Kasumi-1 (cell line): ENCODE measurements at places on chromosomes 1 and 21.

GRCh38 chr1:235990330-235990795 lies 74.5 kb downstream of the NID1 start:
- no peak for DNase-seq

DNA sequence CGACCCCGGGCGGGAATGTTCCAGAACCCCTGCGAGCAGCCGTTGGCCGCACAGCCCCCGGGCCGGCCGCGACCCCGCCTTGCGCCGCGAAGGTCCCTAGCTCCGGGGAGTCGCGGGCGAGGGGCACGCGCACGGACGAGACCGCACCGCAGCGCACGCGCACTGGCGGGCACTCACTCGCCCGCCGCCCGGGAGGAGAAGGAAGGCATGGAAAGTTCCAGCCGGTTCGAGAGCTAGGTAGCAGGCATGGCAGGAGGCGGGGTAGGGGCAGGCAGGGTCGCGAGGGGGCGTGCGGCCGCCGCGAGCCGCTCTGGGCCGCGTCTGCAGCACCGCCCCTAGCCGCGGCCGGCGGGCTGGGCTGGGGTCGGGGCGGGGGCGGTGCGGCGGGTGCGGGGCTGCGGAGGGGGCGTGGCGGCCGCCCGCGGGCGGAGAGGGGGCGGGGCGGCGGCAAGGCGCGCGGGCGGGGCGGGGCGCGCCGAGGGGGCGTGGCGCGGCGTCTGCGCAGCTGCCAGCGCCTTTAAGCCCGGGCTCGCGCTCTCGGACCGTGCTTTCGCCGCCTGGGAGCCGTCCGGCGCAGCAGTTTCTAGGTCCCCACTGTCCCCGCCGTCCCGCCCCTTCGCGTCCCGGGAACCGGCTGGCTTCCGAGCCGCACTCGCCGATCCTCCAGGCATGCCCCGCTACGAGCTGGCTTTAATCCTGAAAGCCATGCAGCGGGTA lies at the start of the genes MRPS6 and SLC5A3:
MRPS6 (plus strand) TSS at position 547 of the 717 bp plus-strand sequence; CDS start at position 670, 123 bp downstream.
SLC5A3 (plus strand) TSS at position 547 of the 717 bp plus-strand sequence. CDS start 21,621 bp downstream, outside the sequence.
- peak; percentile 63 for DNase-seq

GRCh38 chr1:155175927-155176371 lies 2.3 kb downstream of the TRIM46 start:
- peak; percentile 46 for DNase-seq

DNA sequence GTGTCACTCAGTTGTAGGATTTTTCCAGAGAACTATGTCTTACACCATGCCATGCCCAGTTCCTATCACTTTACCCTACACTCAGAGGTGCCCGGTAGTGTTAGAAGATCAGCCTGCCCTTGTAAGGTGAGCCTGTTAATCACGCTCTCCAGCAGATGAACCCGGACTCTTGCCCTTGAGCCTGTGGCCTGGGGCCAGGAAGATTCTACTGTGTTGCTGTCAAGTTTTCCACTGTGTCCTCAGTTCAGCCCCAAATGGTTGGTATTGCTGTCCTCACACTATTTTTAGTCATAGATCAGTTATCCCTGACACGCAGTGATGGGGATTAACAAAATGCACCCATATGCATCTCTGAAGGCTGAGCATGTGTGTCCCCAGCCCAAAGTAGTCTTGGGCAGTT lies 105.0 kb upstream of the SPAG17 start:
- no peak for DNase-seq

DNA sequence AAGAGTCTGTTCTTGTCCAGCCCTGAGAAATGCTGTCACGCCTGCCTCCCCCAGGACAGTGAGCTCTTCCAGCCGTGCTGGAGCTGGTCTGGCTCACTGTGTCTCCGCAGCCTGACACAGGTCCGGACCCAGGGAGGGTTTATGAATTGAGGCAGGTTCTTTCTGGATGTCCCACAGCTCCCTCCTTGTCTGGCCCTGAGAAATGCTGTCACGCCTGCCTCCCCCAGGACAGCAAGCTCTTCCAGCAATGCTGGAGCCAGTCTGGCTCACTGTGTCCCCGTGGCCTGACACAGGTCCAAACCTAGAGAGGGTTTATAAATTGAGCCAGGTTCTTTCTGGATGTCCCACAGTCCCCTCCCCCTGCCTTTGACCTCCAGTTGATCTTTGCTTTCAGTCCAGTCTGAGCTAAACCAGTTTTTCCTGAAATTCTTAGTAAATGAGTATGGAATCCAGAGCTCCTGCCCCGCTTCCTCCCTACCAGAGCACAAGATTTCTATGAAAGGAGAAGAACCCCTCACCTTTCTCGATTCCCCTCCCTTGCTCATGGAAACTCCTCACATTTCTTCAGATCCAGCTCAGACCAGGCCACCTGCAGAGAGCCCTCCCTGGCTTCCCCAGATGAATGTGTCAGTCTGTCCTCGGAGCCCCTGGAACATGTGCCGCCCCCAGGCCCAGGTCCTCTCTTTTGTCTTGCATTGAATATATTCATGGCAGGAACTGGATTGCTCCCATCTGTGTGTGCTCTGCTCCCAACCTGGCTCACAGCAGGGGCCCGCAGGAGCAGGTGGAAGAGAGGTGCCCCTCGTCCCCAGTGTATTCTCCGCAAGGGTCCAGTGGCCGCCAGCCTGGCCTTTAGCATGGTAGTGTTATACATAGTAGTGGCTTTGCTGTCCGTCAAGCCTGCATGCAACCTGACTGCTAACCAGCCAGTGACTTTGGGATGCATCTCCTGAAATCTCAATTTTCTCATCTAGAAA lies 116.3 kb downstream of the EPHB2 start:
- no peak for DNase-seq

DNA sequence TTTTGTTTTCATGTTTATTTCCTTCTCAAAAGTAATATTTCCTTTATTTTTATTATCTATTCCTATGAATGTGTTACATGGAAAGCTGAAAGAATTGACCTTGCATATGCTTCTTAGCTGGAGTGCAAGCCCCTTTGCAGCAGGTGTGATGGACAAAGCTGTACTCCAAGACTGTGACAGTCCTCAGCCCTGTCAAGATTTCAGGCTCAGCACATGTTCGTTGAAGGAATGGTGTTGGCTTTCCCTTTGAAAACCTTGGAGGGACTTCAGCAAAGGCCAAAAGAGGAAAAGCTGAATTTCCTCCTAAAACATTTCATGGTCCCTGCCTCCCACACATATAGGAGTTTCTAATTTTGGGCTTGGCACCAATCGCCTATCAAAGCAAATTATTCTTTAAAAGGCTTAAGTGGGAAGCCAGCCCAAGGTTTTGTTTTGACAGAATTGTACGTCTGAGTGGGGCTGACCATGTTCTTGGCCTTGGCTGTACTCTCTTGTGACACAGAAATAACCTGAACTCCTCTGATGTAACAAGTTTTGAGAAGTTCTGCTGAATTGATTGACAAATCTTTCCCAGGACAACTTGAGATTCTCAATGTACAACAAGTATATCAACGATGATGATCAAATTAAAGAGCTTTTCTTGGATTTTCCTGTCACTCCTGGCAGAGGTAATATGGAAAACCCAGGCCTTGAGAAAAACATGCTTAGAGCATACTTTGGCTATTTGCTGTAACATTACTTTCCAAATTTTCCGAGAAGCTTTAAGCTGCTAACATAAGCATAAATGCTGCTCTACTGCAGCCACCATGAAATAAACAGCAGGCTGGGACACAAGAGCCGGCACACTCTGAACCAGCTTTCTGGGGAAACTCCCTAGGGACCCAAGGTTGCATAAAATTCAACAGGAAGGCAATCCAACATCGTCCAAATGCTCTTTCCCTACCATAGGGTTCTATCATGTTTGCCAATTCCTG lies 135.7 kb upstream of the ZNF648 start:
- DNase-seq = no peak

DNA sequence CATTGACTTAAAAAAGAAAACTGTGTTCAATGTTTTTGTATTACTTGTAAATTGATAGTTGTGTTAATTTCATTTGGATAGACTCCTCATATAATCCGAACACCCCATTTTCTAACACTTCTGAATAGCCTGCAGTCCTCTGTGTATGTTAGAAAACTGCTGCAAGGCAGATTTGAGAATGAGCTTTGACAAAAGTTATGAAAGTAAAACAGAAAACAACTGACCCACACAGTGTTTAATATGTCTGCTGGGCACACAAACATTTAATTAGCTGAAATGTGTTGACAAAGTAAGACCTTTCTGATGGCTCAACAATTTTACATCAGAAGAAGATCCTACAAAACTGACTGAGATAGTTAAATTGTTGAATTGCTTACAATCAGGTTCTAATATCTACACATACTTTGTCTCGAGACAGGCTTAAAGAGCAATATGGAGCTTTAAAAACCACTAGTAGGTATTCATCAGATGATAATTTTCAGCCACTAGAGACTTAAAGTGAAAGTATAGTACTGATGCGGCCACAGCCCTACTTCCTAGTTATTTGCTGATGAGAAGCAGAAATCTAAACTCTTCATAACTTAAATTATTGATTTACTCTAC lies 40.0 kb upstream of the PRMT6 start:
- DNase-seq = peak; percentile 2

DNA sequence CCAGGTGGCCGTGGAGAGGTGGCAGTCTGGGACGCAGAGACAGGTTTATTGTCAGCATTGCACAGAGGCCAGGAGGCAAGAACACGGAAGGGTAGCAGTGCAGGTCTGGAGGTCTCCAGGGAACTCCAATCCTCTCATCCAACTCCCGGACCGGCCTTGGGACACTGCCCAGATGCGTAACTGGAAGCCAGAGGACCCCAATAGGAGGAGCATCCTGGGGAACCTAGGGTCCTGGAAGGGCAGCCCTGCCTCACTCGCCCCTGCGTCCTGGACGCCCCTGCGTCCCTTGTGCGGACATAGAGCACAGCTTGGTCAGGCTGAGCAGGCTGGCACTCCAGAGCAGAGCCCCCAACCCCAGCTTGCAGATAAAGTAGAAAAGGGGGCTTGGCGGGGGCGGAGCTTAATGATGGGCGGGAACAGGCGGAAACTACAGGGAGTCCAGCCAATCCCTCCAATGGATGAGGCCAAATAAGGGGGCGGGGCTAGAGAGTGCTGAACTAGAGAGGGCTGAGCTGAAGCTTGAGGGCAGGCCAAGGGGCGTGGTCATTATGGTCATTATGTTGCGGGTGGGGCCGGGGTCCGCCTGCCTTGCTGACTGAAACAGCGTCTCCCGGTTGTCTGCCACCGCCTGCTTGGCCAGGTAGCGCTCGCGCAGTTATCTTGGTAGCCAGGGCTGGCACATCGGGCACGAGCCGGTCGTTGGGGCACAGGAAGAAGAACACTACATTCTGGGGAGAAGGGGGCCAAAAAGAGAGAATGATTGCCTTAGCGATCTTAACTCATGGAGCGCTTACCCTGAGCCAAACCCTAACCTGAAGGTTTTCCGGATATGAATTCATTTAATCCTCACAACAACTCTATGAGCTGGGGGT lies 3.7 kb upstream of the ARHGEF19 start:
- DNase-seq = no peak

GRCh38 chr1:232767305-232768074 lies 37.7 kb upstream of the MAP10 start:
- peak; percentile 71 for DNase-seq

- no peak for DNase-seq
Measured at GRCh38 chr1:23796466-23797271, 3.9 kb downstream of the GALE start.

DNA sequence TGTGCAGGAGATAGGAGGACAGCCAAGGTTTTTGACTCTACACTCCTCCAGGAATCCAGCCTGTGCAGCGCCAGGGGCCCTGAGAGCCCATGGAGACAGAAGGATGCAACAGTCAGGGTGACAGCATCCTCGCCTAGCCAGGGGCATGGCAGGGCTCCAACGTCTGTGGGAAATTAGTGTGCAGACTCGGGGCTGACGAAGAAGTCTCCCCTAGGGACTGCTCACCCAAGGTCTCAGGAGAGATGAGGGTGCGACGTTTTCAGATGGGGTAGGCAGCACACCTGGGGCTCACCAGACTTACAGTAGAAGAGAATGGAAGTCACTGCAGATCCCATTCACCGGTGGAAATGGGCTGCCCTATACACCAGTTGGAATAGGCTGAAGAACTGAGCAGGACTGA lies 241.7 kb downstream of the SETD4 start:
- no peak for DNase-seq

DNA sequence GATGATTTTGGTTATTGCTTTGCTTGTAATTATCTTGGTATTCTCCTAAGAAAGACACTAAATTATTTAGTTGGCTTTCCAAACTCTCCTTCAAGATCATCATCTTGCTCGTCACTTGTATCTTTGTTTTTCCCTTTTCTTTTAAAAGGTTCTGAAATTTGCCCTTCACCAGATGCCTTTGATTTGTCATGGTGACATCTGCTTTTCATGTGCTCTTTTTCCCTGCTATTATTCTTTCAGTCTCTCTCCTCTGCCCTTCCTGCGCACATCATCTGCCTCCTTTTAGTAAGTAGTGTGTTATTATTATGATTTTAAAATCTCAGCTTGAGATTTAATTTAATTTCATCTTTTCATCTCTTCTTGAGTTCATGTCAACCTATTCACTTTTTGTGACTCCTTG lies 92.1 kb downstream of the BACH1 start:
- no peak for DNase-seq

DNA sequence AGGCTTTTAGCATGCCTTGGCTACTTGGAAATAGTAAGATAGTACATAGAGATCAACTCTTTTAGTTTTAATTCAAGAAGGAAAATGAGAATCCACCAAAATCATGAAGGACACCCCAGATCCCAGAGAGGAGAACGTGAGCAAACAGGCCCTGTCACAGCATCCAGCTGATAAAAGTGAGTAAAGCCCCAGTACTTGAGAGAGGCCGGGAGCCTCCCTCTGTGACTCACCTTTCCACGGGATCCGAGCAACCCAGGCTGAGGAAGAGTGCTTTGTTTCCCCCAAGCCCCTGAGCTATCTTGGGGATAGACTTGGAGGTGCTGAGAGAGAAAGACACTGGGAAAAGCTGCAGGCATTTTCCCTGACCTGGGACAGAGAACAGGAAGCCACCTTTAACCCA lies 238.6 kb downstream of the DUSP10 start:
- DNase-seq = no peak

GRCh38 chr1:201941420-201942128 lies 4.8 kb downstream of the LMOD1 start:
- no peak for DNase-seq

DNA sequence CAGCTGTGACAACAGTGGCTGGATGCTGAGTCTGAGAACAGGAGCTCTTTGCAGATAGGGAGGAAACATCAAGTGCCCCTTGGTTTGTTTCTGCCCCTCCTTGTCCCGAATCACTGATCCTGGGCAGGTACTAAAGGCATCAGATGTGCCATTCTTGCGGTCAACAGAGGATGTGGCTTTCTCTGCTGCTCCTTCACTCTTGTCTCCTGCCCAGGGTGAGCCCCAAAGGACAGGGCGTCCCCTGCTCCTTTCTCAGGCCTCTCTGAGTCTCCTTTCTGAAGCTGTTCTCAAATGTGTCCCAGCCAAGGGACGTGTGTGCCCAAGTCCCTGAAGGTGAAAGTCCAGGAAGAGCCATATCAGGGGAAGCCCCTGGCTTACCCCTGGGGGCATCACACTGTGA lies 31.7 kb downstream of the SLC37A1 start:
- no peak for DNase-seq

DNA sequence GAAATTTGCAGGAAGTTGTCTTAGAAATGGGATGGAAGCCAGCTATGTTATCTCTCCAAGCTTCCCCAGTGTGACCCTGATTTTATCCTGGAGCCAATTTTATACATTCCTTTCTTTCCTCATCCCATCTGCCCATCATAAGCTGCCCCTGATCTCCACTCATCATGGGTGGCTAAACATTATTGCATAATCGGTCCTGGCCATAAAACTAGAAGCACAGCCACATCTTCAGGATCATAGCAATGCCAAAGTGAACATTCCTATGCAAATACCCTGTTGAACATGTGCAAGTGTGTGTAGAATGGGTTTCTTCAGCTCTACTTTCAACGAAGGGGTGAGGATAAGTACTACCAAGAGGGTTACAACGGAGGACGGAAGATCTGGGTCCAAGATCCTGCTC lies 50.6 kb upstream of the COG2 start:
- no peak for DNase-seq

GRCh38 chr1:244830639-244831038 lies 4.8 kb upstream of the COX20 start:
- DNase-seq = no peak
